ENCODE measurements at places on chromosomes 1 and 21.

DNA sequence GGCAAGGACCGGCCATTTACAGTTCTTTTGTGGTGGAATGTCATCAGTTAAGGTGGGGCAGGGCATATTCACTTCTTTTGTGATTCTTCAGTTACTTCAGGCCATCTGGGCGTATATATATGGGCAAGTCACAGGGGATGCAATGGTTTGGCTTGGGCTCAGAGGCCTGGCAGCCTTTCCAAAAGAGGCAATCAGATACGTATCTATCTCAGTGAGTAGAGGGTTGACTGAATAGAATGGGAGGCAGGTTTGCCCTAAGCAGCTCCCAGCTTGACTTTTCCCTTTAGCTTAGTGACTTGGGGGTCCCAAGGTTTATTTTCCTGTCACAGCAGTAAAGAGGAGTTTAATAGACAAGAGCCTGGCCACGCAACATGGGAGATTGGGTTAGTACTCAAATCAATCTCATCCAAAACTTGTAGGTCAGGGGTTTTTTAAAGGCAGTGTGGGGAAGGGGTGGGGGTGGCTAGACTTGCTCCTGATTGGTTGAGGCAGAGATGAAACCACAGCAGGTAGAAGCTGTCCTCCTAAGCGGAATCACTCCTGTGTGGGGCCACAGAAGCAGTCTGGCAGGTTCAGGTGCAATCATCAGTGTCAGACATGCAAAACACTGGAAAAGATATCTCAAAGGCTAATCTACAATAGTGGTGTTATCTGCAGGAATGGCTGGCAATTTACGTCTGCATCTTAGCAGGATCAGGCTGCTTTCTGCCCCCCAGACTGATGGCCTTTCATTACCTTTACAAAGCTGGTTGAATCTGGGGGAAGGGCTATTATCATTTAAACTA lies 112.9 kb downstream of the TLR5 start:
- no peak for DNase-seq

DNA sequence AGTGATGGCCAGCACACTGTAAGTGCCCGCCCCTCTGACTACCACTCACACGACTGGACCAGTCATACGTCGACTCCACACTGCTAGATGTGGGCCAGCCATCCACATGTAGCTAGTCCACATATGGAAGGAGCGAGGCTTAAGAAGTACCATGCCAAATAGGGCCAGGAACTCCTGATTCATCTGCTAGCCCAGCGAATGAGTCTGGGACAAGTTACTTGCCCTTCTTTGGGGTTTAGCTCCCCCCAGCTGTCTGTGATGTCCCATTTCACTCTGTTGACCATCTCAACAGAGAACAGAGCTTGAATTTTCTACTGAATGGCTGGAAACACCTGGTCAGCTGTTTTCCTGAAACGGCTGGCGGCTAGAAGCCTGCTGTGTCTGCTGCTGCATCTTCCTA lies 5.8 kb downstream of the CSRP1 start:
- no peak for DNase-seq

DNA sequence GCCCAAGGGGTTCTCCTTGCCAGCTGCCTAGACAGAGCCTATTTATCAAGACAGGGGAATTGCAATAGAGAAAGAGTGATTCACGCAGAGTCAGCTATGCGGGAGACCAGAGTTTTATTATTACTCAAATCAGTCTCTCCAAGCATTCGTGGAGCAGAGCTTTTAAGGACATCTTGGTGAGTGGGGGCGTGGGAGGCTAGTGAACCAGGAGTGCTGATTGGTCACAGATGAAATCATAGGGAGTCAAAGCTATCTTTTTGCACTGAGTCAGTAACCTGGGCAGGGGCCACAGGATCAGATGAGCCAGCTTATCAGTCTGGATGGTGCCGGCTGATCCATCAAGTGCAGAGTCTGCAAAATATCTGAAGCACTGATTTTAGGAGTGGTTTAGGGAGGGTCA lies 64.8 kb upstream of the MRPS6 start:
- DNase-seq = no peak

- DNase-seq = no peak
Observed at GRCh38 chr1:53869454-53870117, 20.0 kb downstream of the YIPF1 start.

- DNase-seq = no peak
Observed at GRCh38 chr1:115690972-115691371, 49.2 kb downstream of the VANGL1 start.

DNA sequence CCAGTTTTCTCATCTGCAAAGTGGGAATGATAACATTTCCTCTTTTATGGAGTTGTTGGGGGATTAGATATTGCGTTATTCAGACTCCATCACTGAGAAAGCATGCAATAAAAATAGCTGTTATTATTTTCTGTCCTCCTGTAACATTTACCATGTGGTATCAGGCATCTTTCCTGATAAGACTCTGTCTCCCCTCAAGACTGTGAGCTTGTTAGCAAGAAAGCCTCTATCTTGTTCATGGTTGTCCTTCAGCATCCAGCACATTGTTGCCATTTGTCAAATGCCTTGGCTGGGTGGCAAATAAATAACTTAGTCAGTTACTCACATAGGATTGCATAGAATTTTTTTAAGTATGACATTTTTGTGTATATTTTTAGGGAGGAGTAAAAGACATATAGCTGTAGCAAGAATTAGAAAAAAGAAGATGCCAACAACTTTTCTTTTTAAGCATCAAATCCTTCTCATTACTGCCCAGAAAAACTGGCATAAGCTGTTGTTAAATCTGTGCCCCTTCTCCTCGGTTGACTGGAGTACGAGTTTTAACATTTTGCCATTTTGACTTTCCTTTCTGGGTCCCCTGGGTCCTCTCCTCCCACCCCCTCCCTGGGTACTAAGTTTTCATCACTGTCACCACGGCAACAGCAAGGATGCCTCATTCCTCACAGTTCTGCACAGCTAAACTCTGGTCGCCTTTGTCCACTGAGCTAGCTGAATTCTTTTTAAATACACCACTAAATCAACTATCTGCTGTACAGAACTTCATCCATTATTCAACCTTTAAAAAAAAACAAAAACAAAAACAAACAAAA lies 1.0 kb upstream of the JAM2 start:
- peak; percentile 84 for DNase-seq

DNA sequence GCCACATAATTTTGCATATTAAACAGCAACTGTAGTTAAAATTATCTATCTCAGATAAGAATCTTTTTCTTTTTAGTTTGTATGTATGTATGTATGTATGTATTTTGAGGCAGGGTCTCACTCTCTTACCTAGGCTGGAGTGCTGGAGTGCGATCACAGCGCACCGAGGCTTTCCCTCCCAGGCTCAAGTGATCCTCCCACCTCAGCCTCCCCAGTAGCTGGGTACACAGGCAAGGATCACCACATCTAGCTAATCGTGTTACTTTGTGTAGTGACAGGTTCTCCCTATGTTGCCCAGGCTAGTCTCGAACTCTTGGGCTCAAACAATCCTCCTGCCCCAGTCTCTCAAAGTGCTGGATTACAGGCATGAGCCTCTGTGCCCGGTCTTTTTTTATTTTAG lies 30.5 kb upstream of the PUM1 start:
- DNase-seq = no peak

DNA sequence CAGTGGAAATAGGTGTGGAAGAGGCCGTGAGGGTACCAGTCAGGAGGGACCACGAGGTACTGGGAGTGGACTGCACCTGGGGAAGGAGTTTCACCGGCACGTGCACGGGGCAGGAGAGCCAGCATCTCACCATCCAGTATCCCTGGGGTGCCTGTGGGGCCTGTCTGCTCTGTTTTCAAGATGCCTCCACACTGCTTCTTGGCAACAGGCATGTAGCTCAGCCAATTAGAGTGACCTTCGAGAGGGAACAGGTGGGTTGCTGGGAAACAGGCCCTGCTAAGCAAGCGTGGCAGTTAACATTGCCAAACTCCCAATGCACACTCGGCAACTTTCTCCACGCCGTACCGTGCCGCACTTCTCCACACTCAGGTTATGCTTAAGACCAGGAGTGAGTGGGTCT lies 17.7 kb downstream of the KCNC4 start:
- no peak for DNase-seq
